Activated CD4-positive, alpha-beta T cell treated with anti-CD3 and anti-CD28 coated beads, Interleukin-2, amount 10 ng/mL, durations not matched to agents 24 days and 14 days (primary cell): ENCODE measurements at places on chromosomes 1 and 21. TPM values are rescaled to one million over a fixed set of nuclear protein-coding genes. Genes with fewer than 3 reads are reported as not detected.

Gene SLAMF8
- 1.1 and 1.2 TPM in 2 replicates for total RNA-seq

GRCh38 chr1:179231923-179232322 is 2.4 kb upstream of the ABL2 start:
- no peak overlapping the region for H3K4me3 ChIP-seq
- DNase-seq = no peak
- peaks cover 7% of the 10 kb centered on the region for H3K27me3 ChIP-seq
- H3K4me1 ChIP-seq = peaks cover 22% of the 10 kb centered on the region
- peaks cover 5% of the 10 kb centered on the region for H3K36me3 ChIP-seq

DNA sequence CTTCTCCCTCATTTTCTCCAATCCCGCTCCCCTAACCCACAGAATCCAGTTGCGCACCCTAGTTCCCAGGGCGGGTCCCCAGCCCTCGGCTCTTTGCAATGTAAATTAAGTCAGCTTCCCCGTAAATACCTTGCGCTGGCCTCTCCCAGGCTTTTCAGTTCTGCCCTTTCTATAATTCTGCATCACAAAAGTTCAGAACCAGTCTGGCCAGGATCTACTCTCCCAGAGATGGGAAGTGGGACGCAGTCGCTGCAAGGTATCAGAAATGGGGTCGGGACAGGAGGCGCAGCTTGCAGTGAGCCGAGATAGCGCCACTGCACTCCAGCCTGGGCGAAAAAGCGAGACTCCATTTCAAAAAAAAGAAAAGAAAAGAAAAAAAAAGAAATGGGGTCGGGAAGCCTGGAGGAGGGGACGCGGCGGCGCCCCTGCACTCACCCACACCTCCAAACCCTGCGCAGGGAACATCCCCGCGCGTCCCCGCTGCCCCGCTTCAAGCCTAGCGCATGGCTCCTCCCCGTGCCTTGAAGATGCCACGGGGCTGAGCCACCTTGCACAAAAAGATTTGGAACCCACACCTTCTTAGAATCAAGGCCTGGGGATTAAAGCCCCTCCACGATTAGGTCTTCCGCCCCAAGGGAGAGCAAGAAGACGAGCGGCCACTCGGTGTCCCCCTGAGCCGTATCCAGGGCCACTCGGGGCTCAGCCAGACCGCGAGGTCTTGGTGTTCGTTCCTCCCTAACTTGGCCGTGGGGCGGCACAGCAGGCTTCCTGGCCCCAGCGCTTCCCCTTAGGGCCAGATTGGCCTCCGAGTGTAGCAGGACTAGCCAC is 27.2 kb upstream of the ITLN2 start:
- DNase-seq = peak; percentile 63
- H3K27ac ChIP-seq = no peak overlapping the region
- H3K4me3 ChIP-seq = peak overlapping the region; percentile 71
- peaks cover 10% of the 10 kb centered on the region for H3K4me1 ChIP-seq

Gene MPL
- total RNA-seq = not detected in 2 replicates

GRCh38 chr1:108880850-108881249 is 4.1 kb downstream of the GPSM2 start:
- H3K4me1 ChIP-seq = peaks cover 25% of the 10 kb centered on the region
- H3K4me3 ChIP-seq = no peak overlapping the region
- H3K36me3 ChIP-seq = peaks cover 1% of the 10 kb centered on the region
- H3K27me3 ChIP-seq = peaks cover 9% of the 10 kb centered on the region

GRCh38 chr1:182641561-182641960 is 37.4 kb upstream of the RGS16 start:
- no peak for DNase-seq
- H3K27ac ChIP-seq = no peak overlapping the region
- no peaks in the 10 kb centered on the region for H3K36me3 ChIP-seq
- H3K27me3 ChIP-seq = peaks cover 9% of the 10 kb centered on the region
- no peaks in the 10 kb centered on the region for H3K4me1 ChIP-seq

DNA sequence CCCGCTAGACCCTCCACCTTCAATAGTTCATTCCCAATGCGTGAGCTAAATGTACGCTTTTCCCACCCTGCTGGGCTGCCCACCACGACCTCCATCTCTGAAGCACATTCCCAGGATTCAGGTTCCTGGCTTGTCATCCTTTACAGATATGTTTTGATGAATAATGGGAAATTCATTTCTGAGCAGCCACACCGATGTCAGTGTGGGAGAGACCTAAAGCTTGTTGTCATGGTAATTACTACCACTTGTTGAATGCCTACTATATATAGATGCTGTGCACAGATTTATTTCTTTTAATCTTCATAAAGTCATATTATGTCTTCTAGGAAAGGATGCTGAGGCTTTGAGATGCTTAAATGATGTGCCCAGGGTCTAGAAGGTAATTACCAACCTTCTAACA is 8.0 kb downstream of the RCSD1 start:
- no peak for DNase-seq
- H3K4me1 ChIP-seq = peaks cover 70% of the 10 kb centered on the region
- no peaks in the 10 kb centered on the region for H3K27me3 ChIP-seq
- peaks cover 61% of the 10 kb centered on the region for H3K36me3 ChIP-seq

- no peak for DNase-seq
- peaks cover 19% of the 10 kb centered on the region for H3K4me1 ChIP-seq
- H3K27ac ChIP-seq = no peak overlapping the region
- H3K4me3 ChIP-seq = no peak overlapping the region
Observed at GRCh38 chr21:34148826-34149558, 75.6 kb downstream of the MRPS6 start.

- no peaks in the 10 kb centered on the region for H3K4me1 ChIP-seq
- H3K27me3 ChIP-seq = no peaks in the 10 kb centered on the region
- H3K36me3 ChIP-seq = no peaks in the 10 kb centered on the region
- no peak overlapping the region for H3K4me3 ChIP-seq
- DNase-seq = no peak
Observed at GRCh38 chr1:56864430-56864829, 9.8 kb downstream of the C8A start.

Gene TSPAN1
- not detected in 2 replicates for total RNA-seq

Gene DIRAS3
- total RNA-seq = not detected in 2 replicates

Gene CHRNB2
- total RNA-seq = 0.14 TPM in 1 of 2 replicates, not detected in the other

Gene CA6
- 1.0 and 1.3 TPM in 2 replicates for total RNA-seq

DNA sequence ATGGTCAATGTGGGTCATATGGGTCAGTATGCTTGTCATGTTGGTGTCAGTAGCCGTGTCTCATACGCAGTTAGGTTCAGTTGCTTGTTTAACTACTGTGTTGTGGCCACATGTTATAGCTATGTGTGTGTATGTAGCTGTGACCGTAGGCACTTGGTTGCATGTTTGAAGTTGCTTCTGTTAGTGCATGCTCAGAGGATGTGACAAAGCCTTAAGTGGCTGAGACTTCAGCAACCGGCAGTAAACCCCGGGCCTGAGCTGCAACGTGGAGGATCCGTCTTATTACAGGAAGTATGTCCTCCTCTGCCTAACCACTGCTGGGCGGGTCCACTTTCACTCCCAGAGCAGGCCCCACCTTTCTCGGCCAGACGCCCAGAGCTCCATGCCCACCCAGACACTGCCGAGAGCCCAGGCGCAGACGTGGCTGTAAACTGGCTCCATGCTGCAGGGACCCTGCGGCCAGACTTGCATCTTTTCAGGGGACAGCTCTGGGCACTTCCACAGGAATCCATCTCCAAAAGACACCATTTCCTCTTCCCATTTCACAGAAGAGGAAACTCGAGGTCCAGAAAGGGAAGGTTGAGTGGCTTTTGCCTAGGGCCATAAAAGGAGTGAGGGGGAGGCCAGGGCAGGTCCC is 2.2 kb downstream of the TCEA3 start:
- peak overlapping the region; percentile 88 for H3K4me3 ChIP-seq
- no peaks in the 10 kb centered on the region for H3K36me3 ChIP-seq
- peak overlapping the region; percentile 67 for H3K27ac ChIP-seq
- peak; percentile 90 for DNase-seq
- H3K4me1 ChIP-seq = peaks cover 31% of the 10 kb centered on the region

Gene HSD11B1
- 15.1 TPM in 2 replicates for total RNA-seq

DNA sequence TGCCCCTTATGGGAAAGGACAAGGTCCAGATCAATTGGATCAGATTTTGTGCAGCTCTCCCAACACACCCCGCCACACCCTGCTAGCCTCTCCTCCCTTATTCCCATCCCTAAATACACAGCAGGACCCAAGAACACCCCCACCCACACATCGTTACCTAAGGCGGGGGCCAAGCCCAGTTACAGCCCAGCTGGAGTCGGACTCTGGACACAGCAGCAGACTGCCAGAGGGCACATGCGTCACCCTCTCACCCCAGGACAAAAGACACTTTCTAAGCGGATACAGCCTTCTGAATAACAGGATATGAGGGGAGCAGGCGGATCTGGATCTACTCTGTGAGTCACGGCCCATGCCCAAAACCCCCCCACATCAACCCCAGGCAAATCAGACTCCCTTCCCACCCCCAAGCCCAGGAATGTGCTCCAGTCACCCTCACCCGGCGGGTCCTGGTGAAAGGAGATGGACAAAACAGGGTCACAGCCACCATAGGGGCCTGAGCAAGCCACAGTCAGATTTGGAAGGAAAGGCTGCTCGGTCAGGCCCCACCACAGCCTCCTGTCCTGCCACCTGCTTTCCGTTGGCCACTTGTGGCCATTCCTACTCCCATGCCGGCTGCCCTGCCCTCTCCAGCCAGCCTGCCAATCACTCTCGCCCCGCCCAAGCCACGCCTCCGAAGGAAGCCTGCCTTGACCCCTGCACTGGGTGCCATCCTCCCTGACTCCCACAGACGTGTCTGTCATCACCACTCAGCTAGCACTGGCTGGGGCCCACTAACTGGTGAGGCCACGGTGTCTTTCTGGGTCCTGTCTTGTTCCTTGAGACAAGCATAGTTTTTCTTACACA is 4.0 kb downstream of the S100A16 start:
- H3K36me3 ChIP-seq = no peaks in the 10 kb centered on the region
- DNase-seq = no peak
- no peak overlapping the region for H3K27ac ChIP-seq
- no peaks in the 10 kb centered on the region for H3K27me3 ChIP-seq
- no peak overlapping the region for H3K4me3 ChIP-seq

- no peak for DNase-seq
- H3K4me1 ChIP-seq = no peaks in the 10 kb centered on the region
- no peak overlapping the region for H3K27ac ChIP-seq
- H3K4me3 ChIP-seq = no peak overlapping the region
- peaks cover 3% of the 10 kb centered on the region for H3K27me3 ChIP-seq
- no peaks in the 10 kb centered on the region for H3K36me3 ChIP-seq
Observed at GRCh38 chr1:162196387-162196786, 126.9 kb downstream of the NOS1AP start.

Gene STIL
- 25.1 and 28.0 TPM in 2 replicates for total RNA-seq

Gene HSD3B2
- total RNA-seq = not detected in 2 replicates

DNA sequence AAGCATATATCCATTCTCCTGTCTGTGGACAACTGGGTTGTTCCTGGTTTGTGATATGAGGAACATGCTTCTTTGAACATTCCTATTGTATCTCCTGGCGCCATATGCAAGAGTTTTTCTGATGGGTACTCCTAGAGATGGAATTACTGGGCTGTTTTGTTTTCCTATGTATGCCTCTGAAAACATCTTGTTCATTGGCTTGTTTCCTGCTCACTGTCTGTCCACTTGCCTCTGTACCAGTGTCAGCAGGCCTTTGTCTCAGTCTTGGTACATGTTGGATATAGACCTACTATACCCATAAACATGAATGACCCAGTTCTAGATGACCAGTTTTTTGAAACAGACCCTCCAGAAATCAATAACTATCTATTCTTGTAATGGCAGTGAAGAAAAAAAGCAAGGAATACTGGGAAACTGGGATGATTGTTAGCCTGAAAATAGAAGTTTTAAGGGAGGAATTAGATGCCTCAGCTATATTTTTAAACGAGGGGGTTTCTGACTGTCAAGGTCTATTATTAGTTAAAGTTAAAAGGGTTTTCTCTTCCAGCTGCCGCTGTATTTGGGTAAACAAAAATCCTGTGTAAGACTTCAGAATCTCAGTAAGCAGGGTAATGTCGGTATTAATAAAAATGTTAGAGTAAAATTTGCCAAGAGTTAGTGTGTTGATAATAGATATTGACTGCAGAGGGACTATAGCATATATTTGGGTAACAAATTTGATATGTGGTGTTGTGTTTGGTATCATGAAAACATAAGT is 103.6 kb downstream of the RYR2 start:
- H3K4me3 ChIP-seq = no peak overlapping the region
- H3K27me3 ChIP-seq = no peaks in the 10 kb centered on the region
- no peak for DNase-seq
- H3K4me1 ChIP-seq = no peaks in the 10 kb centered on the region

Gene AGO3
- 25.9 and 32.1 TPM in 2 replicates for total RNA-seq

Gene UBXN10
- total RNA-seq = 1.2 and 1.3 TPM in 2 replicates

Gene PRKCZ
- total RNA-seq = 2.5 and 3.0 TPM in 2 replicates

Gene LEFTY2
- total RNA-seq = not detected in 2 replicates

Gene TNFSF4
- 1.7 and 1.9 TPM in 2 replicates for total RNA-seq

Gene C4BPB
- 0.43 and 0.82 TPM in 2 replicates for total RNA-seq

Gene IGSF3
- 2.1 and 2.2 TPM in 2 replicates for total RNA-seq

- H3K27me3 ChIP-seq = no peaks in the 10 kb centered on the region
- H3K4me3 ChIP-seq = no peak overlapping the region
- H3K4me1 ChIP-seq = peaks cover 2% of the 10 kb centered on the region
- H3K27ac ChIP-seq = no peak overlapping the region
- DNase-seq = no peak
Observed at GRCh38 chr1:21685946-21686678, 17.0 kb upstream of the RAP1GAP start.

- peaks cover 38% of the 10 kb centered on the region for H3K36me3 ChIP-seq
- no peak for DNase-seq
- no peak overlapping the region for H3K4me3 ChIP-seq
Observed at GRCh38 chr1:84540759-84541158, 33.5 kb downstream of the CTBS start.

GRCh38 chr1:241271427-241271826 is 85.6 kb downstream of the RGS7 start:
- no peak for DNase-seq
- no peak overlapping the region for H3K4me3 ChIP-seq
- H3K27ac ChIP-seq = no peak overlapping the region
- H3K4me1 ChIP-seq = no peaks in the 10 kb centered on the region

- H3K27ac ChIP-seq = peak overlapping the region; percentile 100
- peaks cover 56% of the 10 kb centered on the region for H3K36me3 ChIP-seq
- H3K4me3 ChIP-seq = peak overlapping the region; percentile 80
- H3K4me1 ChIP-seq = peaks cover 73% of the 10 kb centered on the region
- DNase-seq = peak; percentile 96
Observed at GRCh38 chr21:33948096-33948950, 32.7 kb upstream of the ATP5PO start.

Gene WLS
- 0.19 TPM in 1 of 2 replicates, not detected in the other for total RNA-seq

DNA sequence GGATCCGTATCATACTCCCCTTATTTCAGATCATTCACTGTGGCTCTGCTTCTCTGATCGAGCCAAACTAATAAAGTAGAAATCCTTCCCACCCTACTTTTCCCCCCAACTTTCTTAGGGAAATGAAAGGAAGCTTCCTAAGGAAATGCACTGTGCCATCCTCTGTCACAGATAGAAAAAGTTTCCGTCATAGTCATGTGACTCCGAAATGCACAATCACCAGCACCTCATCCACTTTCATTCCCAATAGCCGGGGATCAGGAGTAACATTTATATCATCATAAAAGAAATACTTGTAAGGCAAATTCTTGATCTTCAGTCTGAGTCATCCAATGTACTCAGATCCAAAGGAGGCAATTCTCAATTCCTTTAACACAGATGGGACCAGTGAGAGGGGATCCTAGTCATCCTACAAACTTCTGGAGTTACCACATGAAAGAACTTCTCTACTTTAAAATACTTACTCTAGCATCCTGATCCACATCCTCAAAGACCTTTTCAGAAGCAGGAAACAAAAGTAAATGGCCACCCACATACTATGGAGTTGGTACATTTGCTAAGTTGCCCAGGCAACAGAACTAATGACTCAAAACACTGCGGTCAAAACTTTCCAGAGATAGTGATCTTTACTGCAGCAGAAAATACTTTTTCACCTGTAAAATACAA is 97.8 kb upstream of the ZC3H11B start:
- H3K27ac ChIP-seq = no peak overlapping the region
- no peak overlapping the region for H3K4me3 ChIP-seq
- no peaks in the 10 kb centered on the region for H3K36me3 ChIP-seq
- H3K4me1 ChIP-seq = no peaks in the 10 kb centered on the region
- DNase-seq = no peak

Gene ADAMTSL4
- 1.3 and 1.8 TPM in 2 replicates for total RNA-seq
